Activated naive CD8-positive, alpha-beta T cell treated with anti-CD3 and anti-CD28 coated beads for 36 hours (primary cell): ENCODE measurements at places on chromosomes 1 and 21. TPM values are rescaled to one million over a fixed set of nuclear protein-coding genes. Genes with fewer than 3 reads are reported as not detected.

- H3K4me3 ChIP-seq: no peak overlapping the region
- H3K36me3 ChIP-seq: no peaks in the 10 kb centered on the region
- H3K27me3 ChIP-seq: no peaks in the 10 kb centered on the region
- DNase-seq: no peak
- H3K4me1 ChIP-seq: peaks cover 4% of the 10 kb centered on the region
Observed at GRCh38 chr1:46221749-46222148, 18.6 kb downstream of the LURAP1 start.

- H3K36me3 ChIP-seq: no peaks in the 10 kb centered on the region
- H3K27ac ChIP-seq: no peak overlapping the region
- no peak for DNase-seq
- H3K4me1 ChIP-seq: peaks cover 5% of the 10 kb centered on the region
Observed at GRCh38 chr1:202235003-202235660, 41.5 kb downstream of the LGR6 start.

- DNase-seq: no peak
- H3K4me3 ChIP-seq: no peak overlapping the region
- peaks cover 9% of the 10 kb centered on the region for H3K4me1 ChIP-seq
- no peak overlapping the region for H3K27ac ChIP-seq
Observed at GRCh38 chr1:197744979-197745378, 30.3 kb downstream of the DENND1B start.

GRCh38 chr21:36477001-36477400 is 2.9 kb downstream of the CLDN14 start:
- no peaks in the 10 kb centered on the region for H3K4me1 ChIP-seq
- no peaks in the 10 kb centered on the region for H3K36me3 ChIP-seq
- DNase-seq: no peak

DNA sequence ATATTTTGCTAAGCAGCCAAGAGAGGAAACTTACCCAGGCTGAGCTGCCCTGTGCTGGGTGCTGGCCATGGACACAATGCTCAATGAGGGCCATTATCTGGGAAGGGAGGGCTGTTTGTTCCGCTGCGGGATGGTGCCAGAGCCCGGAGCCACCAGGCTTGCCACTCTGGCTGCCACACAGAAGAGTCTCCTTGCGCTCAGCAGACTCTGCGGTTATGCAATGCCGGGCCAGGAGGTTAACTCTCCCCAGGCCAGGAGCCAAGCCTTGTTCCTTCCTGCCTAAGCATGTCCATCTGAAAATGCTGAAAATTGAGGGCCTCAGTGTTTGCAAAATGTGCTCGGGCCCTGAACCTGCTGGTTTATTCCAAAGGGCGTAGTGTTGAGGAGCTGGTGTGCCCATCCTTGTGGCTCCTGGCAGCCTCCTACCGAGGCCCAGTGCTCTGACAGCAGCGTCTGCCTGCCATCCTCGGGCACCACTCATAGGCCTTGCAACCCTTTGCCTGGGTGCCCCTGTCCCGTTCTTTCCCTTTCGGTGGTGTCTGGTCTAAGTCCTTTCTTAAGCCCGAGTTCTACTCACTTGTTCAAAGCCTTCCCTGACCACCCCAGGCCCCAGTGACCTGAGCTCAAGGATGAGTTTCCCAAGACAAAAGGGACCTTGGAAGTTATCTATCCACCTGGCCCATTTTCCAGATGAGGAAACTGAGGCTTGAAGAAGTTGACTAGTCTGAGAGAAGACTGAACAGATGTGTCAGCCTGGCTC is 133.8 kb upstream of the EDN2 start:
- no peaks in the 10 kb centered on the region for H3K27me3 ChIP-seq
- DNase-seq: no peak
- H3K4me3 ChIP-seq: no peak overlapping the region
- H3K36me3 ChIP-seq: peaks cover 21% of the 10 kb centered on the region

DNA sequence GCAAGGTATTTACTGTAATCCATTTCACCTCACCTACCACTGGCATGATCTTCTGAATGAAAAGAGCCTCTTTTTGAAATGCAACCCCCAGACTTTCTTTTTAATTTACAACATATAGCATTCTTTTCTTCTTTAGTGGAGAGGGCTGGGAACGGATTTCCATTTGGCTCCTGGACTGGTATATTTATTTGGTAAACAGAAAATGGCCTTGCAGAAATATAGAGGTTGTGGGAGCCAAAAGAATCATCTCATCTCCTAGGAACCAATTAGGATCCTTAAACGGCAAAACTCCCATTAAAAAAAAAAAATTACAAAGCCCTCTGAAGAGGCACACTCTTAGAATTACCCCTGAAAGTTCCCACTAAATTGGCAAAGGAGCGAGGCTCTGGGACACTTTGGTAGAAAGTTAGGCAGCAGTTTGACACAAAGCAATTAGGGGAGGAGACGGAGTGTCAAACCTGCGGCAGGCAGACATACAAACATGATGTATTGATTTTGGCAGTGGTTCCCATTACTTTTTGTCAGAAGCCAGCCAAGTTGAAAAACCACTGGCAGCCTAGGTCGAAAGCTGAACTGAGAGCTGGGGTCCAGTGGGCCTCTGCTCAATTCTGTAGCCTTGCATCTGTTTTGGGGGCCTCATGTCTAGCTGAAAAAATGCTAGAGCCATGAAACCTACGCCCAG is 135.1 kb upstream of the MAGI3 start:
- DNase-seq: no peak
- peaks cover 20% of the 10 kb centered on the region for H3K27me3 ChIP-seq
- no peak overlapping the region for H3K27ac ChIP-seq
- H3K36me3 ChIP-seq: no peaks in the 10 kb centered on the region

DNA sequence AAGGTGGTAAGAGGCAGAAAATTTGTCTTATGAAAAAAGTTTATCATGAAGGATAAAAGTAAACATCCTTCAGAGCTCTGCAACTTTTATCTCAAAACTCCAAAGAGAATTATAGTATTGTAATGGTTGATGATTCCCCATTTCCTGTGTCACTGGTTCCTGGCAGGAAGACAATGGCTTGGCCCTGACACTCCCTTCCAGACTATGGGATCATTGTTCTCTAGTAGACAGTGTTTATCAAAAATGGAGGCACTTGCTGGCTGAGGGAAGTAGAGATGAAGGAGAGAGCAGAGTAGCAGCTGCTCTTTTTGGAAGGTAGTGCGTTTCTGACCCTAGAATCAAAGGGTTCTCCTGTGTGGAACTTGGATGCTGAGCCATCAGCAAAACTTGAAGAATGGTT is 145.9 kb upstream of the ATP1B1 start:
- no peak overlapping the region for H3K4me3 ChIP-seq
- no peak for DNase-seq
- H3K27ac ChIP-seq: no peak overlapping the region
- peaks cover 5% of the 10 kb centered on the region for H3K4me1 ChIP-seq

- peaks cover 6% of the 10 kb centered on the region for H3K27me3 ChIP-seq
- H3K36me3 ChIP-seq: no peaks in the 10 kb centered on the region
- no peak overlapping the region for H3K27ac ChIP-seq
- no peak for DNase-seq
- no peak overlapping the region for H3K4me3 ChIP-seq
- H3K4me1 ChIP-seq: no peaks in the 10 kb centered on the region
Observed at GRCh38 chr1:85734931-85735330, 26.7 kb upstream of the ZNHIT6 start.

The SLC6A17 gene
- 0.04 TPM for total RNA-seq

The SUSD4 gene
- 0.33 TPM for total RNA-seq

- H3K27me3 ChIP-seq: peaks cover 4% of the 10 kb centered on the region
- H3K4me1 ChIP-seq: peaks cover 7% of the 10 kb centered on the region
- no peak overlapping the region for H3K4me3 ChIP-seq
- no peak for DNase-seq
- H3K36me3 ChIP-seq: no peaks in the 10 kb centered on the region
- no peak overlapping the region for H3K27ac ChIP-seq
Observed at GRCh38 chr1:160888926-160889325, 3.9 kb upstream of the ITLN1 start.

- H3K4me3 ChIP-seq: no peak overlapping the region
- peaks cover 38% of the 10 kb centered on the region for H3K36me3 ChIP-seq
- no peaks in the 10 kb centered on the region for H3K27me3 ChIP-seq
- H3K27ac ChIP-seq: no peak overlapping the region
- peaks cover 46% of the 10 kb centered on the region for H3K4me1 ChIP-seq
- DNase-seq: no peak
Observed at GRCh38 chr1:230117694-230118093, 50.7 kb downstream of the GALNT2 start.

The KCNQ4 gene
- 0.64 TPM for total RNA-seq

DNA sequence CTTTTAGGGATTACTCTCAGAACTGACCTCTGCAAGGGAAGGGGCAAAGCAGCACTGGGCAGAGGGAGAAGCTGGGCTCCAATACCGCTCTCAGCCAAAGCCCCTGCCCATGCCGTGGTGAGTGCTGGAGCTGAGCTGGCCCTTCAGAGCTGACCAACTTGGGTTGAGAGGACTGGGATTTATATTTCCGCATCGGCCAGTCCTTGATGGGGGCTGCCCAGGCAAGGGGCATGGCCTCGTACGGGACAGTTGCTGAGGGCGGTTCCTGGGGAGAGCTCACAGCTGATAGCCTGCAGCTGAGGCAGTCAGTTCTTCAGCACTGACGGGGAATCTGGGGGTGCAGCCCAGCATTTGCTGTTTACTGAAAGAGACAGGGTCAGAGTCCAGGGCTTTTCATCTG is 8.0 kb downstream of the HUNK start:
- no peaks in the 10 kb centered on the region for H3K4me1 ChIP-seq
- no peak overlapping the region for H3K27ac ChIP-seq
- no peak for DNase-seq
- peaks cover 23% of the 10 kb centered on the region for H3K27me3 ChIP-seq

DNA sequence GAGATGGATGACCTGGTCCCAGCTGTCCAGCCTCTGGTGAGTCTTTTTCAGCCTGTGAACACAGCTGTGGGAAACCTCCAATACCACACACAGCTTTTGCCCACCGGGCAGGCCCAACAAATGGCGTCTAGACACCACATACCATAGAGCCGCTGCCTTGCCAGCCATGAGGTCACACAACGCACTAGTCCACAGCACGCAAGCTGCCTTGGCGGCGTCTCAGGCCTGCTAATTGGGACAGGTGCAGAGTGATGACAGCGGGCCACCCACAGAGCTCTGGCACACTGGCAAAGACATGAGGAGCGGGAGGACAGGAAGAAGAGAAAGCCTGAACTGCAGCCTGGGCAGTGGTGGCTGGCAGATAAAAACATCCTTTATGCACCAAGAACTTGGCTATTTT is 125.5 kb downstream of the ADAMTS1 start:
- no peak for DNase-seq
- H3K27ac ChIP-seq: no peak overlapping the region
- H3K4me1 ChIP-seq: no peaks in the 10 kb centered on the region
- no peaks in the 10 kb centered on the region for H3K36me3 ChIP-seq
- H3K4me3 ChIP-seq: no peak overlapping the region

The PRRX1 gene
- total RNA-seq: not detected

- no peaks in the 10 kb centered on the region for H3K4me1 ChIP-seq
- H3K36me3 ChIP-seq: no peaks in the 10 kb centered on the region
- no peak overlapping the region for H3K4me3 ChIP-seq
- DNase-seq: peak; percentile 3
- peaks cover 3% of the 10 kb centered on the region for H3K27me3 ChIP-seq
- H3K27ac ChIP-seq: no peak overlapping the region
Observed at GRCh38 chr1:115277276-115277675, 60.8 kb downstream of the NGF start.

The CLDN19 gene
- not detected for total RNA-seq

The ACTL8 gene
- not detected for total RNA-seq

DNA sequence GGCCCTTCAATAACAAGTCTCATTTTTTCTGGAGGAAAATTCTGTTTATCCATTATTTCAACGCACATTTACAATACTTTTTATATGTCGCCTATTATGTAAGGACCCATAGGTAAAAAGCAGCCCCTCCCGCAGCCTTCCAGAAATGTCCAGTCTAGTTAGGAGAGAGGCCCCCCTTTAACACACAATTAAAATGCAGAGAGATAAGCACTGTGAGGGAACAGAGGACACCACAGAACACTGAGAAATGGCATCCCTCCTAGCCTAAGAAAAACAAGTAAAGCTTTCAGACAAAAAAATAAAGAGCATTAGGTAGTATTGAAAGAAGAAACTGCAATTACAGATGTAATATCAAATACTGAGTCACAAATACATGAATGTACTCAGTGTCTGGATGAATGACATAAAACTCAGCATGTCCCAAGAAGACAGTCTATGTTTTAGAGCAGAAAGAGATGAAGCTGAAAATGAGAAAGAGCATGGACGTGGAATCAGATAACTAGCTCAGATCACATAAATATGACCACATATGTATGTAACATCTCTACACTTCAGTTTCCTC is 62.9 kb downstream of the DAB1 start:
- H3K36me3 ChIP-seq: no peaks in the 10 kb centered on the region
- no peaks in the 10 kb centered on the region for H3K4me1 ChIP-seq
- no peak for DNase-seq
- peaks cover 13% of the 10 kb centered on the region for H3K27me3 ChIP-seq
- H3K4me3 ChIP-seq: no peak overlapping the region
- H3K27ac ChIP-seq: no peak overlapping the region

GRCh38 chr1:30601316-30602085 is 121.9 kb downstream of the MATN1 start:
- H3K27me3 ChIP-seq: peaks cover 10% of the 10 kb centered on the region
- H3K4me1 ChIP-seq: no peaks in the 10 kb centered on the region
- H3K27ac ChIP-seq: no peak overlapping the region
- DNase-seq: no peak
- H3K36me3 ChIP-seq: no peaks in the 10 kb centered on the region

The KLHDC7A gene
- not detected for total RNA-seq

The C1orf56 gene
- total RNA-seq: 1.2 TPM

The RCSD1 gene
- 58.2 TPM for total RNA-seq

The PLA2G2F gene
- not detected for total RNA-seq

GRCh38 chr1:95115708-95116137 is 1.4 kb upstream of the TLCD4 start:
- H3K4me3 ChIP-seq: no peak overlapping the region
- peaks cover 55% of the 10 kb centered on the region for H3K27me3 ChIP-seq
- no peak for DNase-seq
- H3K36me3 ChIP-seq: no peaks in the 10 kb centered on the region
- H3K4me1 ChIP-seq: peaks cover 5% of the 10 kb centered on the region

GRCh38 chr1:32400876-32401631 is 6.8 kb upstream of the BSDC1 start:
- H3K27ac ChIP-seq: no peak overlapping the region
- no peaks in the 10 kb centered on the region for H3K36me3 ChIP-seq
- H3K4me3 ChIP-seq: no peak overlapping the region
- H3K27me3 ChIP-seq: no peaks in the 10 kb centered on the region

GRCh38 chr1:50369830-50370229 is 53.4 kb downstream of the DMRTA2 start:
- H3K27me3 ChIP-seq: peaks cover 29% of the 10 kb centered on the region
- no peak for DNase-seq
- H3K4me3 ChIP-seq: no peak overlapping the region
- H3K4me1 ChIP-seq: no peaks in the 10 kb centered on the region
- no peak overlapping the region for H3K27ac ChIP-seq

The PLXNA2 gene
- total RNA-seq: 0.08 TPM

- no peak overlapping the region for H3K27ac ChIP-seq
- H3K4me3 ChIP-seq: no peak overlapping the region
- H3K36me3 ChIP-seq: no peaks in the 10 kb centered on the region
- DNase-seq: no peak
- peaks cover 4% of the 10 kb centered on the region for H3K27me3 ChIP-seq
- H3K4me1 ChIP-seq: no peaks in the 10 kb centered on the region
Observed at GRCh38 chr1:91635763-91636162, 135.1 kb downstream of the CDC7 start.

GRCh38 chr1:7781923-7782495 is 2.1 kb upstream of the PER3 start:
- H3K27me3 ChIP-seq: no peaks in the 10 kb centered on the region
- peak overlapping the region; percentile 74 for H3K4me3 ChIP-seq
- H3K4me1 ChIP-seq: peaks cover 22% of the 10 kb centered on the region
- DNase-seq: peak; percentile 33
- peak overlapping the region; percentile 74 for H3K27ac ChIP-seq
